ENCODE measurements at places on chromosomes 12 and 14.

- DNase-seq = no peak
Measured at GRCh38 chr12:123388951-123389559, 5.1 kb downstream of the KMT5A start.

DNA sequence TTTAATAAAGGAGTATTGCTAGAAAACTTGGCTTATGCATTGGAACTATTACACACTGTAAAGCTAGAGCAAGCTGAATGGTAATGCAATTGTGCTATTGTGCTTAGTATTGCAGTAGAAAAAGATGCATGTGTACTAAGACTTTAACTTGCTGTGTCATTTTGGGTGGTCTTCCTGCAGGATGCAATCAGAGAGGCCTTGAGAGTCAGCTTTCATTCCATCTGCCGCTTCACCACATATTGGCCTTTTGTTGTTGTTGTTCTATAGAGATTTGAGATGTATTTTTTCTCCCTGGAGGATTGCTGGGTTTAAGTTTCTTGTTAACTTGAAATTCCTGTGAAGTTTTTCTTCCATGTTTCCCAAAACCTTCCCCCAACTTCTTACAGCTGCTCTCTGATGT, 449.7 kb downstream of the TMTC2 start:
- no peak for DNase-seq

DNA sequence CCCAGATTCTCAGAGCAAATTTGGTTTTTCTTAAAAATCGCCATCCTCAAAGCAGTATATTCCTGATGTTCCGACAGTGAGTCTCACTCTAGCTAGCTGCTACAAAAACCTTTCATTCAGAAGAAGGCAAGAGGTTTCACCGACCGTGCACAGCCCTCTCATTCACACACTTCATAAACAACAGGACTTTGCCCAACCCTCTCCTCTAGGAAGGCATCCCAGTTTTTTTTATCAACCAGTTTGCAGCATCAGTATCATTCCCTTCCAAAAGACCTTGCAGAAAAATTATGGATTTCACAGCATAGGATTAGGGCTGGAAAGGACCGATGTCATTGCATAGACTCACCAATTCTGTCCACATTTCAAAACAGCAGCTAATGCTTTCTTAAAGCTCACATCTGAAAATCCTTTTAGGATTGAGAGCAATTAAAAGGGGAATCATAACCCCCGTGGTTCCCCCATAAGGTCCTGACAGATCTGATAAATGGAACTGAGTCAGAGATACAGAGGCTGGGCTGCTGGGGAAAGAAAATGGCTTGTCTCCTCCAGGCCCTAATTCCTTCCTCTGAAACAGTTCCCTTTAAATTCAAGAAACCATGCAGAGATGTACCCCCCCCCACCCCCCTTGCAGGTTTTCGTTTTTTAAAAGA, 597 bp downstream of the SVOP start:
- DNase-seq = no peak

DNA sequence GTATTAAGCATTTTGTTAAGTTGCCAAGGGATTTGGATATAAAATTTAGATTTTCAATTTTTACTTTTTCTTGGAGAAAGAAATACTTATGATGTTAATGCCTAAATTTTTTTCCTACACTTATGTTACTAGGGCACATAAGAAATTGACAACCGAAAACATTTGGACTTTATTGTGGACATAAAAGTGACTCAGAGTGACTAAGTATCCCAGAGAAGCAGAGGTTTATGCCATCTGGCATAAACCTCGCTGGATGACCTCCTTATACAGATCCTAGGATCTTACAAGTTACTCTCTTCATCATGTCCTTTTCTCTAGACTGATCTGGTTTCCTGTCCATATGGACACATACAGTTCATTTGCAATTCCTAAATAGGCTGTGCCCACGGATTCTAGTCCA, 89.8 kb downstream of the RERG start:
- DNase-seq = no peak

DNA sequence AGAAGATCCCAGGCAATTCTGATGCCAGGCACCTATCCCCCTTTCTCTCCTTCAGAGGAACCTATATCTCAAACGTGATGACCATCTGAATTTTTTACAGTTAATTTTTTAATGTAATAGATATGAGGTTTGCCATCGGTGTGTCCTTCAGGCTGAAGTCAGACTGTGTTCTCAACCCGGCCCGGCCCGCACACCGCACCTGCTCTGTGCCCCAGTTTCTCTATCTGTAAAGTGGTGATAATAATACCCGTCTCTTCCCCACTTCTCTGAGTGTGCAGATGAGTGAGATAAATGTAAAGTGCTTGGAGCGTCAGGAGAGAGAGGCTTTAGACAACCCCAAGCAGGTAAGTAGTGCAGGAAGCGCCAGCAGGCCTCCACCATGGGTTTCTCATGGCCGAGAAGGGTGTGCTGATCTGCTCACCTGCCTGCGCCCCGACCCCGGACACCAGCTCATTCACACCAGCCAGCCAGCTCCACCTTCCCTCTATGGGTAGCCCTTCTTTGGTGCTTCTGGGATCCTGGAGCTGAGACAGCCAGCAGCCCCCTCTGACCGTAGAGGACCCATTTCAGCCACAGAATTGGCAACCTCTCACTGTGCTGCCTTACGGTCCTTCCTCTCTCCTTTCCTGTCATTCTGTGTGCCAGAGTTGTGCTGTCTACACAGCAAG, 80.0 kb downstream of the ZFP36L1 start:
- DNase-seq = no peak

- no peak for DNase-seq
Measured at GRCh38 chr12:24416423-24417109, 467.1 kb upstream of the SOX5 start.

DNA sequence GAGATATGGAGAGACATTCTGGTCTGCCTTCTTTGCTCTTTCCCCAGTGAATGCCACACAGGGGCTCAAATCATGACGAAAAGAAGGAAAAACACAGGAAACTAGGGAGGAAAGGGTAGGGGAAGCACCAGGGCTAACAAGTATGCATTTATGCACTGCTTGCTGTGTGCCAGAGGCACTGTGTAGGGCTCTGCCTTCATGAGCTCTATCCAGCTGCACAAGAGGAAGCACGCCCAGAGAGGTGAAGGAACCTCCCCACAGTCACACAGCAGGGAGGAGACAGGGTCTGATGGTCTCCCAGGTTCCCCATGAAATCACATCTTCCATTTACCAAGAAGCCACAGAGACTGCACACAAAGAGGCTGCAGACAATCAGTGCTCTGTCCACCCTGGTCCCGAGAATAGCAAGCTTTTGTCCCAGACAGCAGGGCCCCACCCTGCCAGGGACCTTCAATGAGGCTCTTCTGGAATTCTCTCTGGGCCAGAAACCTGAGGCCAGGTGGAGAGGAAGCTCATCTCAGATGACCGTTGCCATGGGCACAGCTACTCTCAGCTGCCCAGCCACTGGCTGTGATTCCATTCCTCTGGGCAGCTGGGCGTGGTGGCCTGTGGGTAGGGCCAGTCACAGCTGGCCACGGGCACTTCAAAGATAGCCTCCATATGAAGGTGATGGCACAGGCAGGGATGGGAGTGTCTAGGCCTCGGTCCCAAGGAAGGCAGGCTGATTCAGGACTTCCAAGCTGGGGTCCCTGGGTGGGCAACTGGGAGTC, 7.3 kb upstream of the TRPV4 start:
- DNase-seq = no peak

- DNase-seq = no peak
Measured at GRCh38 chr12:4257442-4257841, 16.1 kb upstream of the CCND2 start.

DNA sequence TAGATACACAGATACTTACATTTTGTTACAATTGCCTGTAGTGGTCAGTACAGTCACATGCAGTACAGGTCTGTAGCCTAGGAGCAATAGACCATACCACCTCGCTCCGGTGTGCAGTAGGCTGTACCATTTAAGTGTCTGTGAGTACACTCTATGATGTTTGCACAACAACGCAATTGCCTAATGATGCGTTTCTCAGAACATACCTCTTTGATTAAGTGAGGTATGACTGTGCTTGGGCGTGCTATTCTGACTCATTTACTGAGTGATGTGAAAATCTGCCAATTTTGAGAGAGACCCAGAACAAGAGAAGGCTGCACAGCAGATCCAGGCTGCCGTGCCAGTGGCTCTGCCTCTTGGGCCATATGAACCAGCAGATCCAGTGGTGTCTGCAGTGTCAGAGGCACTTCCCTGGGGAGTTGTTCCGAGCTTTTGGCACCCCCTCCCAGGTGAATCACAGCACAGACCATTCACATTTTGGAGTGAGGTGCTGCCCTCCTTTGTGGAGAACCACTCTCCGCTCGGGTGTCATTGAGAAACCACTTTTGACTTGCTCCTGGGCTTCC, 20.4 kb downstream of the DLK1 start:
- no peak for DNase-seq

GRCh38 chr14:85241022-85241855, 288.7 kb upstream of the FLRT2 start:
- DNase-seq = no peak

DNA sequence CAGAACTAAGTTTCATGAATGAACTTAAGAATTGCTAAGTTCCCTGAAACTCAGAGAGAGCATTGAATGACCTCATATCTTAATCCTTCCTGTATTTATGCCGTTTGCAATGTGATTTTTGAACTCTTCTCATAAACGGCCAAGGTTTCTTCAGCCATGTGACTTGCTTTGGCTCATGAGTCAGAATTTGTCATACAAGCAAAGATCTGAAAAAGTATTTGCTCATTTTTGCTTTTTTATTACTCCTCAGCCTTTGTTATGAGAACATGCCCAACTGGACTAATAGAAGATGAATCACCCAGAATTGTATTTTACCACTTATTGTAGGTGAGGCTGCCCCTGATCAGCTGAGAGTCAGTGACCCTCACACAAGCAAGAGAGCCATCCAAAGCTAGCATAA, 693.8 kb downstream of the BCL11B start:
- no peak for DNase-seq

DNA sequence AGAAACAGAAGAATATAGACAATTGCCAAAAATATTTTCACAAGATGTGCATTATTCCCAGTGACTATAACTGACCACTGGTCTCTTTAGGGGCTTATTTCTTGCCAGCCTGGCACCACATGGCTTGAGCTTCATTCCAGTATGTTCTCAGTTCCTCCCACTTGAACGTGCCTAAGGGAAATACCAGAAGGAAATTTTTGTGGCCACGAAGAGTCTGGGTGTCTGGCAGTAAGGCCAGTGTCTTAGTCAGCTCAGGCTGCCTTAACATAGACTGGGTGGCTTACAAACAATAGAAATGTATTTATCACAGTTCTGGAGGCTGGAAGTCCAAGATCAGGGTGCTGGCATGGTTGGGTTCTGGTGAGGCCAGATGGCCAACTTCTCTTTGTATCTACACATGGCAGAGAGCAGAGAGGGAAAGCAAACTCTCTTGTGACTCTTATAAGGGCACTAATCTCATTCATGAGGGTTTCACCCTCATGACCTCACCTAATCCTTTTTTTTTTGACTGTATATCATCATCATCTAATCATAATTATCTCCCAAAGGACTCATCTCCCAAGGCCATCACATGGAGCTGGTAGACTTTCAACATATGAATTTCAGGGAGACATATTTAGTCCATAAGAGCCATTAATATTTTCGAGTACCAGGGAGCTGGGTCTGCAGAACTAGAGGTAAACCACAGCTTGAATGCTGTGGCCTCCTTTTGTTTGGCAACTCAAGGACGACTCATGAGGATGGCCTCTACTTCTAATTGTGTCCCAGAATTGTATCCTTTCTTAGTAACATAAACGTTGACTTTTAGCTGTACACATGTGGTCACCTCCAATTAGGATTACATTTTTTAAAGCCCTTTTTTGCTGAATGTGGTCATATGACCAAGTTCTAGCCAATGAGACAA, 5.1 kb upstream of the SMOC1 start:
- no peak for DNase-seq

All from activated naive CD8-positive, alpha-beta T cell treated with anti-CD3 and anti-CD28 coated beads, Interleukin-2, amount 50 U/mL, for 16 hours (primary cell).